ENCODE measurements at places on chromosomes 11 and 22.

DNA sequence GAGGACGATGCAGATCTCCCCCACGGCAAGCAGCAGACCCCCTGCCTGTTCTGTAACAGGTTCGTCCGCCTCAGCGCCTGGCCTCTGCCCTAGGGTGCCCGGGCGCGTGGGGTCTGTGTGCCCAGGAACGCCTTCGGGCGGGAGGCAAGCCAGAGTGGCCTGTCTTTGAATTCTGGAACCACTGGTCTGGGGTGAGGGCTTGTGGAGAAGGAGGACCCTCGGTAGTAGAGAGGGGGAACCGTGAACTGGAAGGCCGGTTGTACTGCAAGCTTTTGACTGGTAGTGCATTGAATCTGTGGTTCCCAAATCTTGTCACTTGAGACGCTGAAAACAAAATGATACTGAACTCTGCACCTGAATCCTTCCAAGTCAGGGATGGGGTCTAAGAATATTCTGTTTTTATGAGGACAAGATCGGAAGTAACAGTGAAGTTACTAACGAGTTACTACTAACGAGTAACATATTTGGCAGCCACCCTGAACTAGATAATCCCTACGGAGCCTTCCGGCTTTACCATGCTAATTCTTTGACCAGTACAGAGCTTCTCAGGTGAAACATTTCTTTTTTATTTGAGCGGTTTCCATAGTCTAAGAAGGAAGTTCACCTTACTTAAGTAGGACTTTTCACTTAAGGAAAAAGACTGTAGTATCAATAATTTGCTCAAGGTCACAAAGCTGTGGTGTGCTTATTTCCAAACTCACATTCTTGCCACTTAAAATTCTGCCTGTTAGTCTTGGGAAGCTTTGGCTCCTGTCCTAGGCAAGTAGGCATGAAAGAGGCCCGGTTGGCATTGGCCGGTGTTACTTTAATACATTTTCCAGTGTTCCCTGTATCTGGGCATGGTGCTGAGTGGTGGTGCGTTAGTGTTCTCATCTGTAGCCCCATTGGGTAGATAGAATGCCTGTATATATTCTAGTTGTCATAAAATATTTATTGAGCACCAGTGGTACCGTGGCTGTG lies 860 bp downstream of the PRMT3 start:
- DNase-seq: no peak

DNA sequence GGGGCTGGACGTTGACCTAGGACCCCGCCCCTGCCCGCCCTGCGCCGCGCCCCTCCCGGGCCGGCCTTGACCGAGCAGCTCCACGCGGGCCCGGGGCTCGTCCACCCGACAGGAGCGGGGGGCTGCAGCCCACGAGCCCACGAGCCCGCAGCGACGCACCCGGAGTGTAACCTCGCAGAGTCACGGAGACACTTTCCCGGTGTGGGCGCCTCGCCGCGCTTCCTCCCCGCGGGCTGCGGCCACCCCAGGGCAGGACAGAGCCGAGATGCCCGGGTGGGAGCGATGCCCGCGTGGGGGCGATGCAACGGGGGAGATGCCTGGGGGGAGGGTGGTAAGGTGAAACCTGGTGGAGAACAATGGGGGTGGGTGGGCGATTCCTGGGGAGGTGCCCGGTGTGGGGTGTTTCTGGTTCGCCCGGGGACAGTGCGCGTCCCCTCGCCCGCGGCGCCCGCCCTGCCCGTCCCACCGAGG lies 4.9 kb upstream of the ZBED4 start:
- DNase-seq: no peak

DNA sequence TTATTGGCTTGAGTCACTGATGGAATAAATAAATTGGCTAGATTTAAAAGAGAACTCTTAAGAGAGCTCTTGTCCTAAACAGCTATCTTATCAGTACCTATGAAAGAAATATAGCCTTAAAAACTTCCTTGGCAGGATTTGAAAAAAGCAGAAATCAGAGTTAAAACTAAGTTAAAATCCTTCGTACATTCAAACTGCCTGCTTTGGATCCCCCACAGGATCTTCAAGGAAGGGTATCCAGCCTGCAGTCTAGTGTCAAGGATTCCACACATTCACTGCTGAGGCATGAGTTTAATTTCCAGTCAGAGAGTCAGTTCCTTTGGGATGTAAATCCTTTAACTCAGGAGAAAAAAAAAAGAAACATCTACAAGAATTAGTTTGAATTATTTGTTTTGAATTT lies 242.9 kb upstream of the UBASH3B start:
- no peak for DNase-seq

GRCh38 chr11:72150882-72151281 lies 15.4 kb downstream of the FOLR3 start:
- DNase-seq: no peak

DNA sequence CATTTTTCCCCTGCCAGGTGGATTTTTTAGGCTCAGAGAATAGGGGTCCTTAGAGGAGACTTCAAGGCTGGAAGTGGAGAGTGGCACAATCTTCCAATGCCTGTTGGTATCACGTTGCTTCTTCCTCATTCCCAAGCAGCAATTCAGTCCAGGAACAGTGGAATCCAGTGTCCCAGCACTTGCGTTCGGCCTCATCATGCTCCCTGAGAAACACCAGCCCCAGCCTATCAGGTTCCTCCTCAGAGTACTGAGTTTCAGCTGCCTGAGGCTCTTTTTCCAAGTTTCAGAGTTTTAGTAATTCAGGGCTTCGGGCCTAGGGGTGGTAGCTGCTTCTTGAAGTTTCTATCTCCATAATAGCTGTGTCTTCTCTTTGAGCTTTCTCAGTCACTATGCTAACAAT lies 31.9 kb upstream of the NRGN start:
- DNase-seq: no peak

DNA sequence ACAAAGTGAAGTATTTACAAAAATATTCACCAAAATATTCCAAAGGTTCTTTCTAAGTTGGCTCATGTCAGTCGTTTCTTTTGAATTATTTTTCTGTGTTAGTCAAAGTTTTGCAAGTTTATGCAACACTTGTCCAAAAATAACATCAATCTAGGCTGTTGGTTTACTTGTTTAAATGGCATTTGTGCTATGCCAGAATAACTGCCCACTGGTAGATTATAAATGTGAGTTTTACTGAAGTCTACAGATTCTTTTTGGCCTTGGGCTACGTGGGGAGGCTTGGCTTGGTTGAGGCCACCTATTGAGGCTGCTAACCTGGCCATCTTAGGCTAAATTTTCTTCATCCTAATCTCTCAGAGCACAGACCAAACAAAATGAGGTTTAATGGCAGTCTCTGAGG lies 1091.9 kb upstream of the RAG2 start:
- DNase-seq: no peak

DNA sequence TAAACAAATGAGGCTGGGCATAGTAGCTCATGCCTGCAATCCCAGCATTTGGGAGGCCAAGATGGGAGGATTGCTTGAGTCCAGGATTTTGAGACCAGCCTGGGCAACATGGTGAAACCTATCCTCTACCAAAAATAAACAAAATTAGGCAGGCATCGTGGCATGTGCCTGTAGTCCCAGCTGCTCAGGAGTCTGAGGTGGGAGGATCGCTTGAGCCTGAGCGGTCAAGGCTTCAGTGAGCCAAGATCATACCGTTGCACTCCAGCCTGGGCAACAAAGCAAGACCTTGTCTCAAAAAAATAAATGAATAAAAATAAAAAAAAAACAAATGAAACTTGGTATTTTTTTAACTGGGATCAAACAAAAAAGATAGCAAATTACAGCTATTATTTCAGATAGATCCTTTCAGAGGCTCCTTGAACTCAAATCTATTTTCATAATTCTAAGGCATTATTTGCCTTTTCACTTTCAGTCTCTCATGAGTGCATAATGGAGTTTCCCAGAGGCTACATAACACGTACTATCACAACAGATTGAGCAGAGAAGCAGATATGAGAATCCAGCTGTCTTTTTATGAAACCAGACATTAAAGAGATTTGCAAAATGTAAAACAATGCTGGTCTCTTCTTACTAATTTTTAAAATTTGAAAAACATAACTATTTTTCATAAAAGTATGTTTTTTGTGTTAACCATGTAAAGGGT lies 23.1 kb downstream of the DDIAS start:
- no peak for DNase-seq

GRCh38 chr11:10597877-10598351 lies 29.4 kb upstream of the LYVE1 start:
- no peak for DNase-seq

GRCh38 chr11:91947215-91947820 lies 277.3 kb upstream of the FAT3 start:
- peak; percentile 72 for DNase-seq

DNA sequence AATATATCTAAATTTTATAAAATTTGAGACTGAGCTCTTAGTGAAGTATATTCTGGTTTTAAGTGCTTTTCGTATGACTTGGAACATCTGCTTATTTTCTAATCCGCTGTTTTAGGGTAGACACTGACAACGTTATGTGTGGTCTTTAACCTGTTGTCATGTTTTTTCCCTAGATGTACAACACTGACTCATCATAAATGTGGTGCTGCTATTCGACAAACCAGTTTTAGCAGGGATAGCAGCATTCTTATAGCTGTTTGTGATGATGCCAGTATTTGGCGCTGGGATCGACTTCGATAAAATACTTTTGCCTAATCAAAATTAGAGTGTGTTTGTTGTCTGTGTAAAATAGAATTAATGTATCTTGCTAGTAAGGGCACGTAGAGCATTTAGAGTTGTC lies 23.8 kb upstream of the HIKESHI start:
- DNase-seq: no peak

- no peak for DNase-seq
These were observed 76.7 kb downstream of the PHF21A start for GRCh38 chr11:46044601-46045000.

DNA sequence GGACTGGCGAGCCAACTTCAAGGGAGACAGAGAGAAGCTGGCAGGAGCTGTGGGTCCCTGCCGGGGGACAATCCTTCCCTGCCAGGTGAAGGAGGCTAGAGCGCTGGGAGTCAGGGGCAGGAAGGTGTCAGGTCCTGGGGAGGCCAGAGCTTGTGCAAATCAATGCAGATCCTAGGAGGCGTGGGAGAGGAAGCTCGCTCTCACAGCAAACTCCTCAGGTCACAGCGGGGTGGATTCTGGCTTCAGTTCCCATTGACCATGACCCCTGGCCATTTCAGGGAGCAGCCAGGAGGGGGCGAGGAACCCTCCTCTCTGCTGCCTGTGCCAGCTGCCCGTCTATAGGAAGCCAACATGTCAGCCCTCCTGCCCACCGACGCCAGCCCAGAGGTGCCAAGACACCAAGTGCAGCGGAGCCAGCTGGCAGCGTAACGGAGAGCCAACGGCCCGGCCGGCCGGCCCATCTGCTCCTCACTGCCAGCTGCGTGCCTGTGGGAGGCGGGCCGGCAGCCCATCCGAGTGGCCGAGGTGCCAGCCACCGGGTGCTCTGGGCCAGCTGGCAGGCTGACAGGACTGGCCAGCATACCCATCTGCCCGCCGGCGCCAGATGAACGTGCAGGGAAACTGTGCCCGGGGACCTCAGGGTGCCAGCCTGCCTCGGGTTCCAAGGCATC lies 374.8 kb downstream of the MIAT start:
- no peak for DNase-seq

- DNase-seq: no peak
These were observed 54.3 kb downstream of the CYTH4 start for GRCh38 chr22:37336579-37336978.

DNA sequence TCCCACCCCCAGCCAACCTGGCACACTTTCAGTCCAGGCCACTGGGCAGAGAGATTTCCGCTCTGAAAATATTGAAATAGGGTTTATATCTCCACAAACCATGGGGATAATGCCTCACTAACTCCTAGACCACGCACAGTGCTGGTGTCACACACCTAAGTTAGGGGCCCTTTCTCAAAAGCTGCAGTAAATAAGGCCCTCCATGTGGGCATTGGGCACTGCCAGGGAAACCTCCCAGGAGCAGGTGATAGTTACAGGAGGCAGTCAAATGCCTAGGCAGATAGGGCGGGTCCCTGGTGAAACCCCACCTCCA lies 3.1 kb upstream of the IL10RA start:
- DNase-seq: no peak

DNA sequence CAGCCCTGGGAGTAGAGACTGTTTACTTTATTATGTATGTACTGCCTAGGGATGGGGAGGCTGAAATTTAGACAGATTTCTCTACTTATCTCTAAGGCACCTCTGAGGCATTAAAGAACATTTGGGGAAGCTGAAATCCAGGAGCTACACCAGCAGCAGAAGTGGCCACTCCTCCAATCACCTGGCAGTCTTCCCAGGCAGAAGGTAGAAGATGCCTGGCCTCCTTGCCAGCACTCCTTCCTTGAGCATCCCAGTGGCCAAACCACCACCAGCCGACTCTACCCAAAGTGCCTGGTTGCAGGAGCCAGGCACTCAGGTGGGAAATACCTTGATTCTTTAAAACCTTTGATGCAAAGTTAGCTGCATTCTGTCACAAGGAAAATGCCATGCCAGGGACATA lies 1.9 kb upstream of the FAT3 start:
- DNase-seq: no peak

- DNase-seq: peak; percentile 11
These were observed 124.3 kb downstream of the C11orf58 start for GRCh38 chr11:16862726-16863125.

DNA sequence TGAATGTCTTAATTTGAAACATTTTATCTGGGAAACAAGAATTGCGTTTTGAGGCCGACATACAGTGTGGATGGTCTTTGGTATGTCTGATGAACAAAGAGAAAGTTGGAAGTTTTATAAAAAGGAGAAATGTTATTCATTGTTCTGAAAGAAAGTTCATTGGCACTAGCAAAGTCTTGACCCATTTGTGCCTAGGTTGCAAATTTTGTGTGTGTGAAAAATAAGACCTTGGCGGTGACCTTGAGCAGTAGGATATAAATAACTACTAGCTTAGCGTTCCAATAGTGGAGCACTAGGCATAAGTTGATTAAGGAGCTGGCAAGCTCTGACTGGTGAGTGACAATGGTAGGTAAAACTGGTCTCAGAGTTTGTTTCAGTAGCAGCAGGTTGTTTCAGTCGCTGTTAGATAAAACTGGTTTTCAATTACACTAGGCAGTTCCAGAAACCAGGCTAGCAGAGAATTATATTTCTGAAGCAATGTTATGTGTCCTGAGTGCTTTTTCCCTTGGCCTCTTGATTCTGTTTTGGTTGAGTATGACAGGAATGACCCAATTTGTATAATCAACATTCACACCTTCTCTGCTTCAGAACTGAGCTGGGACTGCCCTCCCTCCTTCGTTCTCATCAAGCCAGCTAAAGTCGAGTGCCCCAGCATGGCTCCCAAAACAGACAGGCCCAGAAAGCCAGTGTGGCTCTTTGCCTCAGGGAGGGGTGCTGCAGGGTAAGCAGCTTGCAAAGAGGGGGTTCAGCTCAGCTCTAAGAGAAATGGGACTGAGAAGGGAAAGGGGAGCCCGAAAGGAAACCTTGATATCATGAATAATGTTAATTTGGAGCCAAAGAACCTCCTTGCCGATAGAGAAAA lies 85.7 kb downstream of the NTM start:
- no peak for DNase-seq

GRCh38 chr22:39710380-39711150 lies 140.0 kb downstream of the CACNA1I start:
- DNase-seq: no peak
